Epithelial cell of proximal tubule (primary cell): ENCODE measurements at places on chromosomes 5 and 9.

DNA sequence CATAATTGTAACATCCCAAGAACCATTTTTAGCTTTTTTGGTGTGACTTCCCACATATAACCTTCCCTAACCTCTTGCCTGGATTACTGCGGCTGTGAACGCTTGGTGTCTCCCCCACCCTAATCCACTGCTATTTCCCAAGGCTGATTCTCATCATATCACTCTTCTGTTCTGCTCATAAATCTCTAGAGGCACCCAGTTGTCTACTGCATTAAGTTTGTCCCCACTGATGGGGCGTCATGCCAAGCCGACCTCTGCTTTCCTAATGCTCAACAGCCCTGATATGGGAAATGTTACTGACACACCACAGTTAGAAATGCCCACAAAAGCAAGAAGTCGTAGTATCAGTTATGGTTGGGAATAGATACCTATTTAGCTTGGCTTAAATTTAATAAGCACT is 24.4 kb downstream of the NPR3 start:
- DNase-seq = no peak

GRCh38 chr9:113409883-113410206 is 630 bp downstream of the POLE3 start:
- no peak for DNase-seq

DNA sequence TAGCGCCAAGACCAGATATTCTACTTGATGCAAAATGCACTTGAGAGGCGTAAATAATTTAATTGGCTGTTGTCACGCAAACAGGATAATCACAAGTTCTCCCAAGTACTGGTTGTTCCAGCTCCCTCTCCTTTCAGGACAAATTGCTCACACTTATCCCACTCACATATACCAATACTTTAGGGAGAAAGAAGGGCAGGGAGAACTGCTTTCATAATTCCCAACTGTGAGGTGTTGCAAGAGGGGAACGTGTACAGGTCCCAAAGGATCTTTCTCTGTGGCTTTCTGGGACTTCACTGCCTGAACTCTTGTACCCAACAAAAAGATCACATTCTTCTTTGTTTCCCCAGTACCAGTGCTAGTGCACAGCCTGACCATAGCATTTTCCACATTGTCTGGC is 21.5 kb upstream of the TGFBI start:
- DNase-seq = no peak

- no peak for DNase-seq
Measured at GRCh38 chr9:100478192-100478591, 5.2 kb downstream of the TMEFF1 start.

- DNase-seq = peak; percentile 54
Measured at GRCh38 chr5:956941-957747, 51.5 kb upstream of the NKD2 start.

DNA sequence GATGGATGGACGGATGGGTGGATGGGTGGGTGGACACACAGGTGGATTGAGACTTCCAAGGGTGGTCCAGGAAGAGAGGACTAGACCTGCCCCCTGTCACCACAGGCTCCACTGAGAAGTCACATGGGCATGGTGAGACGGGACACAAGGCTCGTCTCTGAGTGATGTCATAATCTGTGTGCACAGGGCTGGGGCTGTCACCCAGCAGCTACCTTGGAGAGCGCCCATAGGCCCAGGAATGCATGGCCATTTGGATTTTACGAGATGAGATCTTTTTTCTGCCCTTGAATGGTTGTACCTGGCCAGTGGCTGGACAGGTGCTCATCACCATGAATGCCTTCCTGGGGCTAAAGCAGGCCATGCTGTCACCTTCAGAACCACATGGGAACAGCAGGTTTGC is 3.1 kb downstream of the OLFM1 start:
- DNase-seq = no peak

DNA sequence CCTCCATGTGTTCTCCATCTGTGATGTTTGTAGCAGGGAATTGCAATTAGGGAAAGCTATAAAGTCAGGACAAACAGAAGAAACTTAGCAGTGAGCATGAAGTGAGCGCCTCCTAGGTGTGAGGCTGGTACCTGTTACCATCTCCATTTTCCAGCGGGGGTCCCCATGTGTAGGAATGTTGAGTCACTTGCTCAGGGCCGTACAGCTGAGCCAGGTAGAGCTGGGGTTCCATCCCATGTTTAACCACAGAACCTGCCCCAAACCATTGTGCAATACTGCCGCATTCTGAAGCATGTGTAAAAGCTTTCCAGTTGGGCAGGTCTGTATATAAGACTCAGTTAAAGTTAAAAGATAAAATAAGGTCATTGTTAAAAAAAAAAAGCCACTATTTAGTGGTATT is 62.7 kb downstream of the NDFIP1 start:
- DNase-seq = no peak

DNA sequence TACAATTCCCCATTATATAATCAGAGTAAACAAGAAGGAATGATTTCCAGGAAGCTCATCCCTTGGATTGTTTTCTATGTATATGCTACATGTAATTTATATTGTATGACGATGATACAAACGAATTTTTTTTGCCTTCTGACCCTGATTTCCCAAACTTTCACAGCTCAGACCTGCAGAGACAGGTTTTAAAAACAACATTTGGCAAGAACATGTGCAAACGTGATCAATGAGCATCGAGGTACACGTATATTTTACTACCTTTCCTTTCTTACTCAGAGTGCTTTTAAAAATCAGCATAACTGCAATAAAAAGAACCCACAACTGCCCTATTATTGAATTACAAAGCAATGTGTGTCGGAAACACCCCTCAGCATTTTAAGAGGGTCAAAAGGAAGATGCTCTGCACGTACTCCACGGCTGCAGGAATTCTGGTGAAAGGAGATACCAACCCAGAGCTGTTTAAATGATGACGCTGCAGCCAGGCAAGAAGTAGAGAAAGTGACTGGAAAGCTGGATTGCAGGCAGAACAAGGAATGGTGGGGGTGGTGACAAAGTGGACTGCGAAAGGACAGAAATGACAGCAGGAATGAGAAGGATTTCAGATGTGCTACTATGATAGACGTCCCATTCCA is 533.5 kb downstream of the RAB3C start:
- DNase-seq = no peak

- no peak for DNase-seq
Measured at GRCh38 chr5:11268891-11269290, 507.9 kb upstream of the DAP start.

- no peak for DNase-seq
Measured at GRCh38 chr5:145443964-145444363, 391.2 kb downstream of the PRELID2 start.

DNA sequence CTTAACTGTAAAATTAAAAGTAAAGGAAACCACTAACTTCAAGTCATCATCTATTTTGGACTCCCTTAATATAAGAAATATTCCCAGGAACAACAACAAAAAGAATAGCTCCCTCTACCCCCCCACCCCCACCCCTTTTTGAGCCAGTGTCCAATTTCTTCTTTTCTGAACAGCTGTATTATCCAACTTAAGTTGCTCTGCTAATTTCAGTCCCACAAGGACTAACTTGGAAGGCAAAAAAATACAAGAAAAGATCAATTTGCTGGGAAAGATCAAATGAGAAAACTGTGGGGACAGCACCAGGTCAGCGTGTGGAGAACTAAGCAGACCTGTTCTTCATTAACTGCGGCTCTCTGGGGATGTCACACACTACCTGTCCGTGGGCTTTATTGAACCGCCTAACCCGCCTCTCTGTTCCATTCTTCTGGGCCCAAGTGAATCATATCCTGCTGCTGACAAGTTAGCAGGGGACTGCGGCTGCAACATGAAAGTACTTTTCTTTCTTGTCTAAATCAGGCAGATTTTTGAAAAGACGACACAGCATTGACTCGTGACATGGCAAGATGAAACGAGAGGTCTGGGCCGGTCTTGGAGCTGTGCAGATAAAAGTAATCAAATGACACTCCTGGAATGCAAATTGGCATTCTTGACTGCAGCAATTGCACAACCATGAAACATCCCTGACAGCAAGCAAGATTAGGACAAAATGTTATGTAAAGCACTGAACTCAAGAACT is 2.7 kb downstream of the BNC2 start:
- no peak for DNase-seq

DNA sequence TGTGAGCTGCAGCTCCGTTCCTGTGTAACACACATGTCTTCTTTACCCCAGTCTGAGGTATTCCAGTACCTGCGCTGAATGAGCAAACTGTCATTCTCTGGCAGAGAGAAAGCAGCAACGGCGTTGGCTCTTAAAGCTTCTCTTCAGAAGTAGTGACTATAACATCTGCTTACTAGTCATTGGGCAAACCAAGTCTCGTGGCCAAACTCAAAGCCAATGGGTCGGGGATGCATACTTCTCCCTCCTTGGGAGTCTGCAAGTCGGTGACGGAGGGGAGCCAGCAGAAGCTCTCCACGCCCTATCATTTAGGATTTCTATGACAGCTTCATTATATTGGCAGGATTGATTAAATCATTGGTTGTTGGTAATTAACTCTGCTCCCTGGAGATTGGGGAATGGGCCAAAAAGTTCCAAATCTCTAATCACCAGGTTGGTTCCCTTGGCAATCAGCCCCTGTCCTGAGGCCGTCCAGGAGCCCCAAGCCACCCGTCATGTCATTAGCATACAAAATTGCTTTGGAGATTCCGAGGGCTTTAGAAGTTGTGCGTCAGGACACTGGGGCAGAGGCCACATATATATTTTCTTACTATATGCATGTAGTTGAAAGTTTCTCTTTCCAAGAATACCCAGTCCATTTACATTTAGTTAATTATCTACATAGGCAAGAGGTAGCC is 44.9 kb downstream of the ZNF354A start:
- DNase-seq = no peak

DNA sequence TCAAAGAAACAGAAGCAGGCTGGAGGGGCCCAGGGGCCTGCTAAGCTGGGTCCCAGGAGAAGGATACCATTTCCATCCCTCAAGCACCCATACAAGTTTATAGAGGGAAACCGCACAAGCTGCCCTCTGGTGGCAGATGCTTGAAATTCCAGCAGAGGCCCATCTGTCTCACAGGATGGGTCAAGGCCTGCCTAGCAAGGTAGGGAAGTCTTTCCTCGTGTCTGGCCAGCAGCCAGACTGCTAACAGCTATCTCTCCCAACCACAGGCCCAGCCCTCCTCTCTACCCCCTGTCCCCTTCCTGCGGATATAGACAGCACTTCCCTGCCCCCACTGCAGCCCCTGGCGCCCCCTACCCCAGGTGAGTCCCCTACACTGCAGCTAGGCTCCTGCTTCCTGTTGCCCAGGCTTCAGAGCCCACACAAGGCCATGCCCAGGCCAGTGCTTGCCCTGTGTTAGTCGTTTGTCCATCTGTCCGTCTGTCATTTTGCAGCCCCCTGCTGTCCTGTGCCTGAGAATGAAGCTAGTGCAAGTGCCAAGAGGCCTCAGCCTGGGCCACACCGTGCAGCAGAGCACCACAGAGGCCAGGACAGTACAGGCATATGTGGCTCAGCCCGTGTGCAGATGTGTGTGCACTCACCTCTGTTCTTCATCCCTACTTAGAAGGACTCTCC is 26.2 kb downstream of the TCF7 start:
- no peak for DNase-seq

- peak; percentile 35 for DNase-seq
Measured at GRCh38 chr5:77167695-77168121, 42.8 kb upstream of the PDE8B start.

GRCh38 chr9:80072451-80072850 is 500.7 kb downstream of the TLE4 start:
- DNase-seq = no peak

DNA sequence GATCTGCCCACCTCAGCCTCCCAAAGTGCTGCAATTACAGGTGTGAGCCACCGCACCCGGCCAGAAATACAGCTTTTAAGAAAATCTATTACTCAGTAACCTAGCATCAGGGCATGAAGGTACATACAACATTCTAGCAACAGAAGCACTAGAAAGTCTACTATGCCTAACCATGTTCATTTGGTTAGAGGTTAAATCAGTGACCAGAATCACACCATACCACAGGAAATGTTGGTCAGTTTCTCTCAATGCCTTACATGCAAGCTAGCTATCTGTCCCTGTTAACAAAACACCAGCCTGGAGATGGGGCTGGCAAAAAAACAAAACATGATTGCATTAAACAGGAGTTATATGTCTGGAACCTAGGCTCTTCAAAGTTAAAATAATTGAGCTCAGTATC is 104.1 kb downstream of the STRBP start:
- no peak for DNase-seq

DNA sequence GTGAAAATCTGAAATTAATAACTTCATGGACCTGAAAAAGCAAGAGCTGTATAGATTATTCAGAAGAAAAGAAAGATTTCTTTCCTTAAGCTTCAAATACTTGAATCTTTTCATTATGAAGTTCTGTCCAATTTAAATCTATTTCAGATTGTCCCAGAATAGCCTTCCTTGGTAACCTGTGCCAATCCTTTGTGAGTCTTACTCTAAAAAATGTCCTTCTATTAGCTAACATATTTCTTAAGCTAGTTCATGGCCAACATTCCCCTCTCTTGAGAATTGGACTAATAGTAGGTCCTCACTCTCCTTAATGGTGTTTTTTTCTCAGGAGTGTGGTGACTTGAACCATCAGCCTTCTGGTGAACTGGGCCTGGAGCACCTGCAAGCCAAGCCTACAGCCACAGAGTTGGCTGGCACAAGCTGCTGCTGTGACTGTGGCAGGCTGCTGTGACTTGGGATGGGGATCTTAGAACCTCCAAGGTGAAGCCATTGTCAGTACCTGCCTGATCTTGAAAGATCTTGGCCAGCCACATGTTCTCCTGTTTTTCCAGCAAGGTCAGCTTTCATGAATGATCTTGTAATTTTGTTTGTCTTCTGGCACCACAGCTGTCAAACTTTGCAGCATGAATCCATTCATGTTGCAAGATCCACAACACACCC is 262.6 kb upstream of the MAP3K1 start:
- DNase-seq = no peak

GRCh38 chr9:108815156-108815555 is 40.6 kb downstream of the ACTL7B start:
- no peak for DNase-seq

- DNase-seq = no peak
Measured at GRCh38 chr9:135693265-135693664, 6.0 kb downstream of the SOHLH1 start.
